Placental epithelial cell (primary cell): ENCODE measurements at places on chromosomes 1 and 21. TPM values are rescaled to one million over a fixed set of nuclear protein-coding genes. Genes with fewer than 3 reads are reported as not detected.

S100A14 gene
- 207 and 362 TPM in 2 replicates for total RNA-seq

AGPAT3 gene
- 6.3 and 10.8 TPM in 2 replicates for total RNA-seq

CRNN gene
- not detected in 2 replicates for total RNA-seq

PLA2G2F gene
- under 0.01 TPM in 1 of 2 replicates, not detected in the other for total RNA-seq
